ENCODE measurements at places on chromosomes 11 and 22. TPM values are rescaled to one million over a fixed set of nuclear protein-coding genes. Genes with fewer than 3 reads are reported as not detected.
A peak's percentile ranks its signal among the peaks of the same experiment; 100 is the strongest.

GRCh38 chr22:31451709-31452571, 37.7 kb downstream of the EIF4ENIF1 start:
- no peak for DNase-seq

The F2 gene
- not detected for total RNA-seq

The PATE2 gene
- total RNA-seq, result not detected

GRCh38 chr11:66277471-66278362, at the start of gene CNIH2:
TSS of gene CNIH2 (plus strand) at chr11:66278175. CDS start at chr11:66278457, 282 bp downstream.
- DNase-seq, result peak; percentile 69

The MRGPRX4 gene
- not detected for total RNA-seq

GRCh38 chr22:46604306-46604690, 15.9 kb upstream of the GRAMD4 start:
- DNase-seq, result peak; percentile 47

GRCh38 chr11:121435132-121435531, 17.0 kb upstream of the SORL1 start:
- no peak for DNase-seq

- no peak for DNase-seq
Measured at GRCh38 chr11:119110439-119110838, 3.3 kb downstream of the C2CD2L start.

GRCh38 chr11:120128392-120129119, 9.4 kb downstream of the TRIM29 start:
- DNase-seq, result no peak

GRCh38 chr11:2540992-2541680, 96.3 kb downstream of the KCNQ1 start:
- DNase-seq, result peak; percentile 38

DNA sequence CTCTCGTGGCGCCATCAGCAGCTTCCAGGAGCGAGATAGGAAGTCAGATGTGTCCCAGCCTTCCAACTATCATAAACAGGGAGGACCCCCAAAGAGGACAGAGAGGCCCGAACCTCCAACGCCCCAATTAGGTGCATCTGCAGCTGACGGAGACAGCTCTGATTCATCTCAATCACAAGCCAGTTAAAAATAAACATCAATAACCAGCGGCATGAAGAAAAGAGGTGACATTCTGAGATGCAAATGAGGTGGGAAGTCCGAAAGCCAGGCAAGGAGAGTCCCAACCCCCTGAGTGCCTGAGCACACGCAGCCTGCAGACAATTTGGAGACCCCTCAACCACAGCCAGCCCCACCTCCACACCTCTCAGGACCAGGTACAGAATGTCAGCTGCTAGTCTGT, 28.1 kb upstream of the IGSF9B start:
- DNase-seq, result no peak

DNA sequence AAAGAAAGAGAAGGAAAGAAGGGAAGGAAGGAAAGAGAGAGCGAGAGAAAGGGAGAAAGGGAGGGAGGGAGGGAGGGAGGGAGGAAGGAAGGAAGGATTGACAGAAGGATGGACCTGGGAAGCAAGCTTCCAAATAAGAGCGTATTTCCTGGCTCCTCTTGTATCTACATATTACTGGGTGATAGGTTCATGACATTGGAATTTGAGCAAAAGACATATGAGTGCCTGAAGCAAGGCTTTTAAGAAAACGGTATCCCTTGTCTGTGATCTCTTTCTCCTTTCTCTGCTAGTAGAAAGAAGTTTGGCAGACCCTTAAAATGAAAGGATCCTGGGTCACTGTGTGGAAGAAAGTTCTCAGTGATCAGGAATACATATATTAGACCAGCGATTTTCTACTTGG, 932.2 kb upstream of the CCDC90B start:
- DNase-seq, result no peak

The SLC5A12 gene
- total RNA-seq, result not detected

The MUC2 gene
- total RNA-seq, result not detected

GRCh38 chr11:84260862-84261261, 974.7 kb upstream of the CCDC90B start:
- DNase-seq, result no peak

The CDC45 gene
- 0.67 TPM for total RNA-seq

DNA sequence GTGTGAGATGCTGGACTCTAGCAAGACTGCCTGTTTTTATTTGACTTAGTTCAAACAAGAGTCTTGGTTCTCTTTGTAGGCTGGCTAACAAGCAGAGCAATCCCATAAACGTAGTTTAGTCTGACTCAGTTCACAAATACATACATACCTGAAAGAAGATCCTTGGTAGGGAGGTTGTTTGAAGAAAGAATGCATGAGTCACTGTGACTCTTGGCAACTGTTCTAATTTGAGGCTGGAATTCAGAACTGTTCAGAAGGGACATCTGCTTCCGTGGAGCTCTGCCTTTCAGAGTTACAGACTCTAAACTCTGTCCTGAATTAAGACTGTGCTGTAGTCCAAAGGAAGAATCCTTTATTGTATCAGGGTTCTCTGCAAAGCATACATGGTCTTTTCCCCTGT, 32.2 kb downstream of the C2CD3 start:
- no peak for DNase-seq

The TRMU gene
- 44.0 TPM for total RNA-seq

The ART1 gene
- 0.52 TPM for total RNA-seq

The OTOG gene
- total RNA-seq, result not detected

- DNase-seq, result no peak
Measured at GRCh38 chr11:68756171-68756766, 4.9 kb upstream of the TESMIN start.

GRCh38 chr11:13777341-13777985, 109.0 kb downstream of the FAR1 start:
- no peak for DNase-seq

The MAPK8IP2 gene
- 0.57 TPM for total RNA-seq

The C11orf97 gene
- total RNA-seq, result not detected

GRCh38 chr22:49771266-49772065, 56.2 kb downstream of the BRD1 start:
- peak; percentile 26 for DNase-seq

GRCh38 chr11:59510941-59511589, at the start of gene OR4D9:
TSS of gene OR4D9 (plus strand) at chr11:59511539. CDS start at chr11:59514913, 3,374 bp downstream.
- no peak for DNase-seq

GRCh38 chr22:22872722-22873708, 14.6 kb upstream of the IGLL5 start:
- no peak for DNase-seq

- DNase-seq, result peak; percentile 81
Measured at GRCh38 chr22:42947211-42947990, 67.5 kb downstream of the PACSIN2 start.

DNA sequence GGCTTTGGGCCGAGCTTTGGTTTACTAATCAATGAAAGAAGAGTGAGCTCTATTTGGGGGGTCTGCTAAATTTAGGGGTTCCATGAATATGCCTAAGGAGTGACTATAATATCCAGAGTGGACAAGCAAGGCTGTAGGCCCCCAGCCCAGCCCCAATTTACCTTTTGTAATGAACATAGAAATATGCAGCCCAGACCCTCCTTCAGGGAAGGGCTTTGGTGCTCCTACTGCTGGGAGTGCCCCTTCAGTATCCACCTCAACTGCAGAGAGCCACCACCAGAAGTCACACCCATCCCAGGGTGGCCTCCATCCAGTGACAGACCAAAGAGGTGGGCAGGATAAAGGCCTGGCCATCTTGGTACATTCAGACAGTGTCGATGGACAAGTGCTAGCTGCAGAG, 43.1 kb downstream of the CHST1 start:
- DNase-seq, result no peak

The SCGB1D2 gene
- 4.0 TPM for total RNA-seq

DNA sequence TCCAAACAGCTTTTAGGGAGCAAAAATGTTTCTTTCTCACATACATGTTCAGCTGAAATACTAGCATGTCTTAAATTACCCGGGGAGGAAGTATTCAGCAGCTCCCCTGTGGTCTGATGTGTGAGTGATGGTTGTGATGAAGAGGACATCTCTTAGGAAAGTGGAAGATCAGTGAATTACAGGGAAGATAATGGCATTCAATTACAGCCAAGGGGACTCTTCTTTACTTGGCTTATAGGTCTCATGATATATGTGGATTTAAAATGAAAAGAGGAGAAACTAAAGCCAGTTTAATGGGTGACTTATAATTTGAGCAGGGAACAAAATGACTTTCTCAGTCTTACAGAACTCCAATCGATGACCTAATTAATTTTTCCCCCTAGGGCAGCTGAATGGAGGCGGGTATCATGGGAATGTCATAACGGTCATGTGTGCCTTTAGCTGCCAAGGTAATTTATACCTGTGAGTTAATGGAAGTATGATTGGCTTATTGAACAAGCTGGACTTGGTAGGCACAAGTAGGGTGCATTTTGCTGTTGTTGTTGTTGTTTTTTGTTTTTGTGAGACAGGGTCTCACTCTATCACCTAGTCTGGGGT, 198.8 kb downstream of the HIPK3 start:
- DNase-seq, result no peak

DNA sequence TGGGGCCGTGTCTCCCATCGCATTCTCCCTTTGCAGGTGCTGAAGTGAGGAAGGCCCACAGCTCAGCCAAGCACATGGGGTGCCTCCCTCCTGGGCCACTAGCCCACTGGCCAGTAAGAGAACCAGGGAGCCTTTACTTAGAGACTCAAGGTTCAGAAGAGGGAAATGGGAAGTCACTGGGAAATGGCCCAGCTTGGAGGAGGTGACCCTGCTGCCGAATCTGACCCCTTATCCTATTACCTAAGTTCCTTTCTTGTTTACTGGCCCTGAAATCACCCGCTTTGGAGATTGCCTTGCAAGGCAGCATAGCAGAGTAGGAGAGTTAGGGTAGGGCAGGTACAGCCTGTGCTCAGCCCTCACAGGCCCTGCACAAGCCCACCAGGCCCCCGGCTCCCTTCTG, 24.4 kb downstream of the UPB1 start:
- no peak for DNase-seq

The SYT12 gene
- total RNA-seq, result 0.37 TPM

All from left ventricle myocardium superior (tissue), 1 donor.